Stomach (tissue), 19 donors: ENCODE measurements at places on chromosomes 3 and 15. TPM values are rescaled to one million over a fixed set of nuclear protein-coding genes. Genes with fewer than 3 reads are reported as not detected.

GRCh38 chr15:80485370-80486164, 81.4 kb downstream of the ARNT2 start:
- H3K27ac ChIP-seq = no peak overlapping the region
- DNase-seq = no peak
- H3K36me3 ChIP-seq = no peaks in the 10 kb centered on the region
- H3K4me3 ChIP-seq = no peak overlapping the region

- H3K36me3 ChIP-seq = no peaks in the 10 kb centered on the region
- H3K4me3 ChIP-seq = no peak overlapping the region
- no peak overlapping the region for H3K27ac ChIP-seq
- no peak for DNase-seq
- no peaks in the 10 kb centered on the region for H3K27me3 ChIP-seq
Observed at GRCh38 chr15:48384616-48385015, 53.4 kb downstream of the DUT start.

GRCh38 chr15:58684751-58685150, 64.8 kb downstream of the ADAM10 start:
- peaks cover 5% of the 10 kb centered on the region for H3K4me1 ChIP-seq
- no peak overlapping the region for H3K27ac ChIP-seq
- H3K4me3 ChIP-seq = no peak overlapping the region
- H3K36me3 ChIP-seq = no peaks in the 10 kb centered on the region
- DNase-seq = no peak

GRCh38 chr3:180571831-180572598, 29.9 kb upstream of the TTC14 start:
- H3K27ac ChIP-seq = no peak overlapping the region
- DNase-seq = no peak
- H3K36me3 ChIP-seq = no peaks in the 10 kb centered on the region
- no peak overlapping the region for H3K4me3 ChIP-seq

DNA sequence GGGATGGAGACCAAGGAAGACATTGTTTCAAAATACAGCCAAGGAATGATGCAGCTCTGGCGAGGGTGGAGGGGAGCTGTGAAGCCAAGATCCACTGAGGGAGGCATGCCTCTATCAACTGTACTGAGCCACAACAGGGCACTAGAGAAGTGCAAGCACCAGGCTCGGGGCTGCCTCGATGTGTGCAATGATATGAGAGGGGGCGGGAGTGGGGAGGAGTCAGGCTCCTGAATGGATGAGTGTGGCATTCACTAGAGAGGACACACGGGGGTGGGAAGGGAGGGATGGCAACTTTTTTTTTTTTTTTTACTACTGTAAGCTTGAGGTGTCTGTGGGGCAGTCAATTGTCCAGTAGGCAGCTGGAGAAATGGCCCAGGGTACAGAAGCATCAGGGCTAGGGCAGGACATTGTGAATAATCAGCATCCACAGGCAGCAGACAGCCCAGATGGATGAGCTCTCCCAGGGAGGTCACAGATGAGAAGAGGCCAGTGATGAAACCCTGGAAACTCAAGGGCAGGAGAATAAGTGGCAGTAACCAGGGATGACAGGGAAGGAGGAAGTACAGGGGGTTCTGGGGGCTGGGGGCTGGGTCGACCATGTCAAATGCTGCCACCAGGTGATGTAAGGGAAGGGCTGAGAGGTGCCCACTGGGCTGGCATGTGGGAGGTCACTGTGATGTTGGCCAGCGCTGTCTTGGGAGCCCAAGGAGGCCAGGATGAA, 5.9 kb downstream of the STOML1 start:
- peaks cover 75% of the 10 kb centered on the region for H3K4me1 ChIP-seq
- no peak for DNase-seq
- H3K36me3 ChIP-seq = peaks cover 29% of the 10 kb centered on the region
- peak overlapping the region; percentile 96 for H3K27ac ChIP-seq
- no peak overlapping the region for H3K4me3 ChIP-seq

Gene LSMEM2
- total RNA-seq = not detected
